ENCODE measurements at places on chromosomes 6 and 20.

GRCh38 chr20:53336892-53337291 lies 256.7 kb downstream of the ZNF217 start:
- DNase-seq, result no peak

- DNase-seq, result no peak
Observed at GRCh38 chr6:1820714-1821113, 211.0 kb downstream of the FOXC1 start.

- no peak for DNase-seq
Observed at GRCh38 chr20:21701171-21701876, 4.1 kb upstream of the PAX1 start.

DNA sequence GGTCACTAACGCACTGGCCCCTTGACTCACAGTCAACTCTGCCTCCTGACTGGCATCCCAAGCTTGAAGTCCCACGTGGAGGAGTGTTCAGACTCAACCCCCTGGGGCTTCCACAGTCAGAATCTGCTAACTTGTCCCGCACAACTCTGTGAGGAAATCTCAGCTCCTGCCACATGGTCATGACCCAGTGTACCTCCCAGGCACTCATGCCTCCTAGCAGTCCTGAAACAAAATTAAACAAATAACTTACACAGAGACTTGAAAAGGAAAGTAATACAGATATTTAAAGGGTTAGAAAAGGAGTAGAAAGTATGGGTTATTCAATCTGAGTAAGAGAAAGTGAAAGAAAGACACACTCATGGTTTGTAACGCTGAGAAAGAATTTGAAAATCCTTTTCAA lies 134.9 kb downstream of the GMDS start:
- DNase-seq, result no peak

DNA sequence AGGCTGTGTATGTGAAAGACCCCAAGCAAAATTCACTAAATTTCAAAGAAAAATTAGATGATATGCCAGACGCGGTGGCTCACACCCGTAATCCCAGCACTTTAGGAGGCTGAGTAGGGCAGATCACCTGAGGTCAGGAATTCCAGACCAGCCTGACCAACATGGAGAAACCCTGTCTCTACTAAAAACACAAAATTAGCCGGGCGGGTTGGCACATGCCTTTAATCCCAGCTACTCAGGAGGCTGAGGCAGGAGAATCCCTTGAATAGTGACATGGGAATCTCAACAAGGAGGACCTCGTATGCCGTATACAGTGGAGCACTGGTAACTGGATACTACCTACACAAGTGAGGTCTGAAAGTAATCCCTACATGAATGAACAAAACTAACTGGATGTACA lies 92.7 kb upstream of the JARID2 start:
- no peak for DNase-seq

- no peak for DNase-seq
Observed at GRCh38 chr6:112027942-112028674, 25.8 kb upstream of the CCN6 start.

DNA sequence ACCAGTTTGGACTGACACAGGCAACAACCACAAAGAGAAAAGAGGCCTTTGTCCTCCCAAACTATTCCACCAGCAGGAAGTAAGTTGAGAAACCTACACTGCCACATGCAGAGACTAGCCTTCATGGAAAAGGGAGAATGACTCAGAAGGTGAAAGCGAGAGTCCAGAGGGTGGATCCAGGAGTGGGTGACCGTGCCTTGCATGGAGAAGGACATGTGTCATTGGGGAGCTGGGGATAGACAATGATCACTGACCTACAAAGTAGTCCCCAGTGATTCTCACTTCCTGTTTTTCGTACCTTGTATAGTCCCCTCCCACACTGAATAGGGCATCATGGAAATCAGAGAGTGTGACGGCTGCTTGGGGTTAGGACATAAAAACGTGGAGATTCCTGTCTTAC lies 91.9 kb downstream of the MYLK4 start:
- DNase-seq, result no peak

DNA sequence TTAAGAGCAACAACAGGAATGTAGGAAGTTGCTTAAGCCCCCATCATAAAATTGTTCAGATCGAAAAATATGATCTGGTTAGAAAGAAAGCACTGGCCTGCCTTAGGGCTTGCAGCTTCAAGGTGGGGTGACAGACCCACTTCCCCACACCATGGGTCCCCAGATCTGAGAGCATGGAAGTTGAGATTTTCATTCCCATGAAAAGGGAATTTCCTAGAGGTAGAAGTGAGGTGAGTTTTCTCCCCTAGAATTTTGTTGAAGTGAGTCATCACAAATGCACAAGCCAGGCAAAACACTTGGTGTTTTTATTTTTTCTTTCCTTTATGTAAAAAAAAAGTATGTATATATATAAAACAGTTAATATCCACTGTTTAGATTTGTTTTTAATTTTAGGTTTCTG lies 213.6 kb upstream of the SUPT3H start:
- DNase-seq, result no peak

GRCh38 chr20:21559305-21559704 lies 45.4 kb upstream of the NKX2-2 start:
- no peak for DNase-seq

DNA sequence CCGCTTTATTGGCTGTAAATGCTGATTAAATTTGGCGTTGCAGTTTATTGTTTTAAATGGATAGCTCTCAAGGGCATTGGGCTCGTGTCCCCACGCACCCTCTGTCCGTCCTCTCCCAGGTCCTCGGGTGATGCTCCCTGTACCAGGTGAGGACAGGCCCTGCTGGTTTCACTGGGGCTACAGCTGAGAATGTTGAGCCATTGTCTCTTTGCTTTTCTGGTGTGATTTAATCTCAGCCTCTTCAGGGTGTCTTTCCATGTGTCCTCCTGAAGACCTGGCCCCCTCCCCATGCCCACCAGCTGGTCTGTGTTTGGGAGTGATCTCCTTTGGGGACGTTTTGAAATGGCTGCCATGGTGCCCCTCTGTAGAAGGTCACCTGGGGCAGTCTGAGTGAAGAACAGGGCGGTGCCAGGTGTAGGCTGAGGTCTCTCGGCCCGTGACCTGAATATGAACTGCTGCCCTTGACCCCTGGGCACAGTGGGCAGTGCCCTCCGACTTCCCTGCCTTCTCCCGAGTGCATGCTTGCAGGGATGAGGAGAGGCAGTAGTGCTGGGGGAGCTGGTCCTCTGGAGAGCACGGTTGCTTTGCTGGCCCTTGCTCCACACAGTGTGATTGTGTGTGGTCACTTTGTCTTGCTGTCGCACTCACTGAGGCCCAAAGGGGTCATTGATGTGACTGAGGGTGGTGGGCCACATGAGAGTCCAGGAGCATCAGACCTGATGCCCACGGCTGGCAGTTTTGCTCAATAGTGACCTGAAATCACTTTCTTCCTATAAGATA lies 12.4 kb upstream of the C20orf204 start:
- DNase-seq, result no peak

DNA sequence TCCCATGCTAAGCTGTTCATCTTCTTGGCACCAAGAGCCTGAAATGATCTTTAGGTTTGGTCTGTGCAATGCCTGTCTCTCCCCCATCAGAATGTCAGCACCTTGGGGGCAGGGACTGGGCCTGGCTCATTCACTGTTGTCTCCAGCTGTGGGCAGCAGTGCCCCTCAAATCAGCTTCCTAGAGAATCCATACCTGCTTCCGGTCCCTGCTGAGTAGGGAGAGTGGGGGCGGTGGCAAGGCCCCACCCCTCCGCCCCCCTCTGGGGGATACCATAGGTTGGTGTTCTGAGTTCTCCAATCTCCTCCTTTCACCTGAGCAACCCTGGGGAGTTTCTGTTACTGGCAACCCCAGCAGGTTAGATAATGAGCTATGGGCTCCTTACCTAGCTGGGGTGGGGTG lies 19.2 kb upstream of the SPDEF start:
- no peak for DNase-seq

DNA sequence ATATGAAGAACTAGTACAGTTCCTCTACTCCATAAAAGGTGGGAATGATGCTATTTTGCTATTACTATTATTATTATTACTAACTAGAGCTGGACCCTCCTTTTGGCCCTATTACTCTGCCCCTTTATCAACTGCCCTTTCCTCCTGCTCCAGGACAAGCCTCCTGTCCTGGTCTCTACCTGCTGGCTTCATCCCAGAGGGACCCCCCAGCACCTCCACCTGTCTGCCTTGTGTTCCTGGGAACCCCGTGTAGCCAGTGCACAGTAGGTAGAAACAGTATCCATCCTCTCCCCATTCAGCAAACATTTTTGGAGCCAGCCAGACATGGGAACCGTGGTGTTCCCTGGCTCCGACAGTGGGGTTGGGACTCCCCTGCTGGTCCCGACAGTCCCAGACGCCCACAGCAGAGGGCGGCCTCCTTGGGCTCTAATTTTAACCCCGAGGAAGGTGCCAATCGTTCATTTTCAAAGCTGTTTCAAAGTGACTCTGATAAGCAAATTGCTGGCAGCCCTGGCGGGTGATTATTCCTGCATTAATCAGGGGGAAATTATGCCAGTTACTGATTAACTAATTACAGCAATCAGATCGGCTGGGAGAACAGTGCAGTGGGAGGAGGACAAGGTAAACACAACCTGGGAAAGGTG lies 44.2 kb upstream of the MDGA1 start:
- no peak for DNase-seq

- no peak for DNase-seq
Observed at GRCh38 chr20:21234806-21235483, 68.2 kb upstream of the XRN2 start.

DNA sequence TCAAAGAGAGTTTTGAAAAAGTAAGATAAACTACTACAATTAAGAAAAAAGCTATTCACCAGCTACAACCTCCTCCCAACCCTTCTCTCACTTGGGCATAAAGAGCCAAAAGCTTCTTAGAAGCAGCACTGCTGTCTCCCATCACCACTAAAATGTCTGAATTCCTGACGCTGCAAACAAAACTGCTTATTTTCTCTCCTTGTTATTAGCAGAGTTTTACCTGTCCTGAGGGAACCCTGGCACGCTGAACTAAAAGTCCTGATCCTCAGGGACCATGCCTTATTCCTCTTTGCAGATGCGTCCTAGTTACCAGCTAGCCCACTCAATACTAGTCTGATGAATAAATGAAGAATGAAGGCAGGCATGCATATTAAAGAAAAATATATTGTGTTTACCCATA lies 1.1 kb downstream of the HACE1 start:
- DNase-seq, result no peak

DNA sequence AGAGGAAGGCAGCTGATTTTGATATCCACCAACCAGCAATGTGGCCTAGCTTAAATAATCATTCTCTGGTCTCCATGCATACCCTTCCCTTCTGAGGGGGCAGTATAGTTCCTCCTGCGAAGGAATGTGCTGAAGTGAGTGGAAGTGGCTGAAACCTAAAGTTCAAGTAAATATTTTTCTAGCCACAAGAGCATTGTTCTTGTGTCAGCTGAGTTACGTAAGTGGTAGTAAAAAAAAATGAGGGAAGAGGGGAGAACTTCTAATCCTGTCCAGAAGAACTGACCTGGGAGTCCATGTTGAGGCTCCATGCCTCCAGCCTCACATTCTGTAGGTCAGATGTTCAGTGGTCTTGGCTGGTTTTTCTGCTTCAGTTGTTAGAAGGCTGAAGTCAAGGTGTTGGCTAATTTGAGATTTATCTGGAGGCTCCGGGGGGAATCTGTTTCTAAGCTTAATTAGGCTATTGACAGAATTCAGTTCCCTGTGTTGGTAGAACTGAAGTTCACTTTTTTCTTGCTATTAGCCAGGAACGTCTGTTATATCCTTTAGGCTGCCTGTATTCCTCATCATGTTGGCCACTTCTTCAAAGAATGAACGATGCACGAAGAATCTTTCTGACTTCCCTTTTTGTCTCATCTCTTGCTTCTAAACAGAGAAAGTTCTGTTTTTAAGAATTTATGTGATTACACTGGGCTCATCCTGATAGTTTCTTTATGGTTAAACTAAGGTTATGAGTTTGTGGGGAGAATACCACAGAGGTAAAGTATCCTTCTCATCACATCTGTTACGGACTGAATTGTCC lies 207.1 kb upstream of the PRSS16 start:
- no peak for DNase-seq

DNA sequence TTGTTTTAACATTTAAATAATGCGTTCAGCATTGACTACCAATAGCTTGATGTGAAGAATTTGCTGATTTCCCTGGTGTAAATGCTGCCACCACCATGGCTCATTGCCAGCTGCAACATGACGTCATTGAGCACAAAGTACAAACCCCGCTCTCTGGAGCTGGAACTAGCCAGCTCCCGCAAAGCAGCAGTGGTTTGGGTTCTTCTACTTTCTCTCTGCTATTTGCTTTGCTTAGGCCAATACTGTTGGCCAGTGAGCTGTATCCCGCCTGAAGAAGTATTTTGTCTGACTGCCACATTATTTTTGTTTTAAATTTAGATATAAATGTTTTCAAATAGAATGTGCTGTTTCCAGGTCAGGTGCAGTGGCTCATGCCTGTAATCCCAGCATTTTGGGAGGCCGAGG lies 47.4 kb upstream of the KIF13A start:
- DNase-seq, result no peak

DNA sequence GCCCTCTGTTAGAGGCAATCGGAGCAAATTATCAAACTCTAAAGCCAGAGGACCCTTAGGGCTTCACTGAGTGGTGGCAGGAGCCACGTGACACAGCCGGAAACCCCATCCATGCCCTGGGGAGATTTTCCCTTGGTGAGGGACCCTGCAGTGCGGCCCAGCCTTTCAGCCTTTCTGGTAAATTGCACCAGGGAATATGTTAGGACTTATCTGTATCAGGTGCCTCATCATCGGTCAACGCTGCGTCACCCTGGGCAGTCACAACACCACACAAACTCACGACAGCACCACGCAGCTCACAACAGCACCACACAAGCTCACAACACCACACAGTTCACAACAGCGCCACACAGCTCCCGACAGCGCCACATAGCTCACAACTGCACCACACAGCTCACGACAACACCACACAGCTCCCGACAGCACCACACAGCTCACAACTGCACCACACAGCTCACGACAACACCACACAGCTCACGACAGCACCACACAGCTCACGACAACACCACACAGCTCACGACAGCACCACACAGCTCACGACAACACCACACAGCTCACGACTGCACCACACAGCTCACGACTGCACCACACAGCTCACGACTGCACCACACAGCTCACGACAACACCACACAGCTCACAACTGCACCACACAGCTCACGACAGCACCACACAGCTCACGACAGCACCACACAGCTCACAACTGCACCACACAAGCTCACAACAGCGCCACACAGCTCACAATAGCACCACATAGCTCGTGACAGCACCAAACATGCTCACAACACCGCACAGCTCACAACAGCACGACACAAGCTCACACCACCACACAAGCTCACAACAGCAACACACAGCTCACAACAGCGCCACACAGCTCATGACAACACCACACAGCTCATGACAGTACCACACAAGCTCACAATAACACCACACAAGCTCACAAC lies 199.0 kb downstream of the DLL1 start:
- no peak for DNase-seq

- DNase-seq, result no peak
Observed at GRCh38 chr6:16802071-16802470, 40.8 kb upstream of the ATXN1 start.

- no peak for DNase-seq
Observed at GRCh38 chr20:35216541-35216940, 9.9 kb upstream of the MMP24 start.

GRCh38 chr20:63545814-63546213 lies 1.7 kb downstream of the SRMS start:
- no peak for DNase-seq

GRCh38 chr20:25511183-25511582 lies 74.1 kb downstream of the NINL start:
- no peak for DNase-seq

- no peak for DNase-seq
Observed at GRCh38 chr6:129460221-129460620, 249.8 kb downstream of the ARHGAP18 start.

All from NCI-H2081 treated with DMSO at 0.1 percent for 48 hours (cell line).